ENCODE measurements at places on chromosomes 4 and X. TPM values are rescaled to one million over a fixed set of nuclear protein-coding genes. Genes with fewer than 3 reads are reported as not detected.

DNA sequence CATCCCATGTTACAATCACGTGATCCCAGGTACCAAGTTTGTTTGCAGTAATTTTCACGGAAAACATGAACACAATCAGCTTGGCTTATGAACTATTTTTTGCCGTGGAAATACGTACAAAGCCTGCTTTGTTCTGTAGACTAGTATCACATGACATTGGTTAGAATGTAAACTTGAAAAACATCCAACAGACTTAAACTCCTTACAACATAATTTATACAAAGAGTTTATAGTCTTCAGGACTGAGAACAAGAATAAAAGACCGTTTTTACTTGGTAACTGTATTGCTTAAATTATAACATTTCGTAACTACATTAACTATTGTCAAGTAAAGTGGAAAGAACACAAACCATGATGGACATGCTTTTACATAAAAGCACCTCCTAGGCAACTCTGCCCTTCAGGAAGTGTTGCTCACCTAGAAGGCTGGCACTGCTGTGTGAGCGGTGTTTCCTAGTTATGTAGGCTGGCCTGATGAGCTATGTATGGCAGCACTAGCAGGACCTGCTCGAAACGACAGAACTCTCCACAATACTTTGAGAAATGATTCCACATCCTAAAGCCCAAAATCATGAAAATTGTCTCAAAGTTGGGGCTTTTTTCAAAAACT, 41.8 kb upstream of the WDR1 start:
- H3K4me1 ChIP-seq: peaks cover 2% of the 10 kb centered on the region
- H3K4me3 ChIP-seq: no peak overlapping the region
- no peaks in the 10 kb centered on the region for H3K36me3 ChIP-seq
- H3K27me3 ChIP-seq: peaks cover 12% of the 10 kb centered on the region
- peak overlapping the region; percentile 68 for H3K27ac ChIP-seq
- peak; percentile 57 for DNase-seq

DNA sequence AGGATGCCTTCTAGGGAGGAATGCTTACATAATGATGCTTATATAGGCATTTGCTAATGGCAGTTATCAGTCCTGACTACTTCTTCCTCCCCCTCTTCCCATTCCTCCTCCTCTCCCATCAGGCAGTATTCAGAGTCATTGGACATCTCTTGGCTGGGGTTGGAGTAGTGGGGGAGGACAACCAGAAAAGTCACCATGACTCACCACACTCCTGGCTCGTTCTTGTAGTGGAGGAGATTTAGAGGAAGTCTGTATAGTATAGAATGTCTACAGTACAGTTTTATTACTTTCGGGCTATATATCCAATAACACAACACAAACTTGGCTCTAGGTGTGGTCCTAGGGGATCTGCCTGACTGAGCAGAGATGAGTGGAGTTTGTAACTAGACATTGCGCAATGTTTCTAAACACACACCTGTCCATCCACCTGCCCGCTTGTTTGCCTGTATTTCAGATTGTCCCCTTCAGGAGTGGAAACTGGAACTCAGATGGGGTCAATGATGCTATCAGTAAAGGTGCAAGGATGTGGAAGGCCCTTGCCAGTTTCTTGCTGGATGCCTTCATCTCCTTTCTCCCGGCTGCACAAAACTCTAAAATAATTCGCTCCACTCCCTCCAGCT, 27.9 kb upstream of the KIAA1210 start:
- no peak overlapping the region for H3K4me3 ChIP-seq
- no peak overlapping the region for H3K27ac ChIP-seq
- H3K4me1 ChIP-seq: no peaks in the 10 kb centered on the region
- peak; percentile 40 for DNase-seq
- H3K36me3 ChIP-seq: no peaks in the 10 kb centered on the region
- peaks cover 10% of the 10 kb centered on the region for H3K27me3 ChIP-seq

GRCh38 chr4:186236126-186236525, 8.8 kb downstream of the KLKB1 start:
- H3K36me3 ChIP-seq: no peaks in the 10 kb centered on the region
- no peaks in the 10 kb centered on the region for H3K27me3 ChIP-seq
- DNase-seq: no peak
- no peaks in the 10 kb centered on the region for H3K4me1 ChIP-seq

- no peaks in the 10 kb centered on the region for H3K4me1 ChIP-seq
- H3K27ac ChIP-seq: no peak overlapping the region
- H3K4me3 ChIP-seq: no peak overlapping the region
- H3K27me3 ChIP-seq: no peaks in the 10 kb centered on the region
- no peaks in the 10 kb centered on the region for H3K36me3 ChIP-seq
Observed at GRCh38 chrX:47539860-47540259, 21.1 kb upstream of the ARAF start.

MUC7 gene
- total RNA-seq: not detected

PGAM4 gene
- total RNA-seq: not detected

- DNase-seq: peak; percentile 19
- no peaks in the 10 kb centered on the region for H3K4me1 ChIP-seq
- no peaks in the 10 kb centered on the region for H3K36me3 ChIP-seq
- no peak overlapping the region for H3K27ac ChIP-seq
Observed at GRCh38 chrX:138191998-138192397, 519.5 kb downstream of the FGF13 start.

All from IMR-90 (cell line).